CD14-positive monocyte (primary cell): ENCODE measurements at places on chromosomes 4 and X.

DNA sequence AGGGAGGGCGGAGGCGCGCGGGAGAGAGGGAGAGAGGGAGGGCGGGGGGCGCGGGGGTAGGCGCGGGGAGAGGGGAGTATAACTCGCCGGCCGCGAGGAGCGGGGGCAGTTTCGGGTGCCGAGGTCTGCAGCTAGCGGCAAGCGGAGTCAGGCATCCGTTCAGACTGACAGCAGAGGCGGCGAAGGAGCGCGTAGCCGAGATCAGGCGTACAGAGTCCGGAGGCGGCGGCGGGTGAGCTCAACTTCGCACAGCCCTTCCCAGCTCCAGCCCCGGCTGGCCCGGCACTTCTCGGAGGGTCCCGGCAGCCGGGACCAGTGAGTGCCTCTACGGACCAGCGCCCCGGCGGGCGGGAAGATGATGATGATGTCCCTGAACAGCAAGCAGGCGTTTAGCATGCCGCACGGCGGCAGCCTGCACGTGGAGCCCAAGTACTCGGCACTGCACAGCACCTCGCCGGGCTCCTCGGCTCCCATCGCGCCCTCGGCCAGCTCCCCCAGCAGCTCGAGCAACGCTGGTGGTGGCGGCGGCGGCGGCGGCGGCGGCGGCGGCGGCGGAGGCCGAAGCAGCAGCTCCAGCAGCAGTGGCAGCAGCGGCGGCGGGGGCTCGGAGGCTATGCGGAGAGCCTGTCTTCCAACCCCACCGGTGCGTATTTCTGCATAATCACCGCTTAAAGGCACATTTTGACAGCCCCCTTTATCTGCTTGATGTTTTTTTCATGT lies at the start of gene POU4F2:
TSS of gene POU4F2 (plus strand) at position 108 of the 720 bp plus-strand sequence. CDS start at position 356, 248 bp downstream.
- no peak for DNase-seq

GRCh38 chr4:47718696-47719095 lies 119.2 kb downstream of the CORIN start:
- no peak for DNase-seq

DNA sequence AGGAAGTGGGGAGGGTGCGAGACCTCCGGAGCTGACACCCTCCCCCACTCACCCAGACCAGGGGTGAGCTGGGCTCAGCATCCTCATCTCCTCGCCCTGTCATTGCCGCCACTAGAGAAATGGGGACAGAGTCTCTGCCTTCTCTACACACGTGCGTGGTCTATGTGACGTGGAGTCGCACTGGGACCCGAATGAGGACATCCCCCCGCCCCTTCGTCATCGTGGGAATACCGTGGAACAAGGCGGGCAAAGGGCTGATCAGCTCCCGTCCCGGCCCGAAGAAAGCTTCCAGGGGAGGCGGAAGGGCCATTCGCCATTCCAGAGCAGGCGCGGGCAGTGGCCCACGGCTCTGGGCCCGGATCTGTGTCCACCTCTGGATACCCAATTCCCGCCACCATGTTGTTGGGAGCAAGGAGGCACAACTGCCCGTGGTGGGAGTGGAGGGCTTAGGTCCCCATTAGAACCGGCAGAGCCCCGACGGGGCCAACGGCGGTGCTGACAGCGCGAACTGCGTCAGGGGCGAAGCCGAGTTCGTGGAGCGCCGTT lies 12.0 kb downstream of the HMX1 start:
- DNase-seq = no peak

DNA sequence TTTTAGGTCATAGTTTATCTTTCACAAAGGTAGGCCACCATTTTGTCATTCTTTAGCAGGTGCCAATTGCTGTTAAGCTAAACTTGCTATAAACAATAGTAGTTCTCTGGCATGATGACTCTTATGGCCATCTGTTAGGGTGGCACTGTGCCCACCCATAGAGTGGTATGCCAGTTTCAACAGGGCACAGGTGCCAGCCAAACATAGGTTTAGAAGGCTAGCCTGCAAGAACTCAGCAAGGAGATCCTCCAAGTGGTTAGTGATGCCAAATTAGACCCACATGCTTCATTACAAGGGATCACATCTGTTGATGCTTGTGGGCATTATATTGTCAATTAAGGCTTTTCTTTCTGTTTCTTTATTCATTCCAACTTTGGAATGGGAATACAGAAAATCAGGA lies 204.5 kb downstream of the FMR1NB start:
- no peak for DNase-seq

DNA sequence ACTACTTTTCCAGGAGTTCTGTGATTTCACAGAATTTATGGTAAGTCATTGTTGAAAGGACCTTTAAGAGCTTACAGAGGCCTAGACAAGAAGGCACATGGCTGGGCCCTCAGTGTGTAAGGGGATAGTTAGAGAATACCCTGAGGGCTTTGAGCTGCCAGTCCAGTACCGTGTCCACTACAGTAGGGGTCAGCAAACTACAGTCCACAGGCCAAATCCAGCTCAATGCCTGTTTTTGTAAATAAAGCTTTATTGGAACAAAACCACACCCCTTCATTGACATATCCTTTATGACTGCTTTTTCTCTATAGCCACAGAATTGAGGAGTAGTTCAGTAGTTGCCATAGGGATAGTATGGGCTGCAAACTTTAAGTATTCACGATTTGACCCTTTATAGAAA lies 176.2 kb downstream of the MID1 start:
- no peak for DNase-seq

- DNase-seq = no peak
These were observed 63.5 kb downstream of the ANAPC4 start for GRCh38 chr4:25440478-25441030.

DNA sequence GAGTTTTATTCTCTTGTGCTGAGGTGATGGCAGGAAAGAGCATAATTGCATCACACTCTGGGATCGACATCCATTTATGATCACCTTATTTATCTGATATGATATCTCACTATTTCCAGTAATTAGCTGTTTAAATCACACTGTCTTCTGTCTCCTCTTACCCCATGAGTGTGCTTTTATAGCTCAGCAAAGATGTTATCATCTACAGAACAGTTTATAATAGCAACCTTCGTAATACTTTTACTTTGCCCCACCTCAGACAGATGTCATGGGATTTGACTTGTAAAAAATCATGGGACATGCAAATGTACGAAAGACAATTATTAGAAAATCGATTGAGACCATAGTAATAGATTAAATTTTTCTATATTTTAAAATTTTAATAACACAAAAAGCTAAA lies 1122.3 kb upstream of the PCDH10 start:
- DNase-seq = no peak

DNA sequence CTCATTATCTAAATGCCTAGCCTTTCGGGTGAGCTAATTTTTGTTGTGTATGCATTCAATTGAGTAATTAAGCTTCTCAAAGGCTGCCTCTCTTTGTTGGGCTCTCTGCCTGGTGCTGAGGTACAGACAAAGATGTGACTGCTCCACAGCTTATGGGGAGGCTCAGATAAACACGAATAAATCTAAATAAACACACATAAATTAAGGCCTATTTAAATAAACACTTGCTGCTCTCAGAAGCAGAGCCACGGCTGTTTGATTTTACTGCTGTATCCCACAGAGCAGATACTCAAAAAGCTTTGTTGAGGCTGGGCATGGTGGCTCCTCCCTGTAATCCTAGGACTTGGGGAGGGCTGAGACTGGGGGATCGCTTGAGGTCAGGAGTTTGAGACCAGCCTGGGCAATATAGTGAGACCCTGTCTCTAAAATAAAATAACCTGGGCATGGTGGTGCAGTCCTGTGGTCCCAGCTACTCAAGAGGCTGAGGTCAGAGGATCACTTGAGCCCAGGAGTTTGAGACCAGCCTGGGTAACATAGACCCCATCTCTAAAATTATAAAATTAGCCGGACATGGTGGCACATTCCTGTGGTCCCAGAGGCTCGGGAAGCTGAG lies 8.4 kb upstream of the CD99 start:
- no peak for DNase-seq

GRCh38 chr4:67721770-67722597 lies 21.0 kb upstream of the UBA6 start:
- DNase-seq = no peak

- no peak for DNase-seq
These were observed 66.6 kb upstream of the HS3ST1 start for GRCh38 chr4:11495291-11495690.

DNA sequence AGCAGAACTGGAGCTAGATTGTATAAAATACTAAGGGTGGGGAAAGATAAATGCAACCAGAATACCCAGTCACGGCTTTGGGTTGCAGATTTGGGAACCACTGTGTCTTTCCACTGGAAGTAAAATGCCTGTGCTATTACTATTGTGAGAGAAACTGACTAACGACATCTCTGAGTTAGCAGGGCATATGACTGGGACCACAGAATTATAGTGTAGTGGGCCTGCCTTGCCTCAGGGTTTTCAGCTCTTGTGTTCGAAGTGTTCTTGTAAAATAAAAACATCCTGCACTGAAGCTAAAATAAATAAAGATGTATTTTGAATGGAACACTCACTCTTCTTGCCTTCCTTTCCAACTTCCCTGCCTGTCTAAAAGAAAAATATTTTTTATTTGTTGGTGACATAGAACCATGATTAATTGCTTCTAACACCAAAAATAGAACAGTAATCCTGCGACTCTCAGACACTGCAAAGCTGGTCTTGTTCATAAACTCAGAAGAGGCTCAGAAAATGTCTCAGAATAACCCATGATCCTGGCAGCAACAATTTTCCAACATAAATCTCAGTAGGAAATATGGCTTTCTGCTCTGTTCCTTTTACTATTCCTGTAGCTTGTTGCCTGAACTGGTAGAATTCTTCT lies 104.2 kb downstream of the FAM47B start:
- DNase-seq = no peak

DNA sequence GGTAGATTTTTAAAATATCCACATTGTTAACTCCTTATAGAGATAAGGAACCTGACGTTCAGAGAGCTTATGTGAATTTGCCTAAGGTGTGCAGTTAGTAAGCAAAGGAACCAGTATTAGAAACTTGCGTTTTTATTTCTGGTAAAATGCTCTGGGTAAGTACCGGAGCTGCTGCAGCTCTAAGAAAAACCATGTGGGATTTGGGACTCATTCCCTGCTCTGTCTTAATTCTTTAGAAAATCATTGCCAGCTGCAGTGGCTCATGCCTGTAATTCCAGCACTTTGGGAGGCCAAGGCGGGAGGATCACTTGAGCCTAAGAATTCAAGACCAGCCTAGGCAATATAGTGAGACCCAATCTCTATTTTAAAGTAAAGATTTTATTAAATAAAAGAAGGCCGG lies 5.8 kb downstream of the CCKAR start:
- DNase-seq = no peak

GRCh38 chrX:41421071-41421729 lies 25.9 kb upstream of the NYX start:
- DNase-seq = no peak

- DNase-seq = no peak
These were observed 95.0 kb downstream of the CAMK2D start for GRCh38 chr4:113666386-113667114.

DNA sequence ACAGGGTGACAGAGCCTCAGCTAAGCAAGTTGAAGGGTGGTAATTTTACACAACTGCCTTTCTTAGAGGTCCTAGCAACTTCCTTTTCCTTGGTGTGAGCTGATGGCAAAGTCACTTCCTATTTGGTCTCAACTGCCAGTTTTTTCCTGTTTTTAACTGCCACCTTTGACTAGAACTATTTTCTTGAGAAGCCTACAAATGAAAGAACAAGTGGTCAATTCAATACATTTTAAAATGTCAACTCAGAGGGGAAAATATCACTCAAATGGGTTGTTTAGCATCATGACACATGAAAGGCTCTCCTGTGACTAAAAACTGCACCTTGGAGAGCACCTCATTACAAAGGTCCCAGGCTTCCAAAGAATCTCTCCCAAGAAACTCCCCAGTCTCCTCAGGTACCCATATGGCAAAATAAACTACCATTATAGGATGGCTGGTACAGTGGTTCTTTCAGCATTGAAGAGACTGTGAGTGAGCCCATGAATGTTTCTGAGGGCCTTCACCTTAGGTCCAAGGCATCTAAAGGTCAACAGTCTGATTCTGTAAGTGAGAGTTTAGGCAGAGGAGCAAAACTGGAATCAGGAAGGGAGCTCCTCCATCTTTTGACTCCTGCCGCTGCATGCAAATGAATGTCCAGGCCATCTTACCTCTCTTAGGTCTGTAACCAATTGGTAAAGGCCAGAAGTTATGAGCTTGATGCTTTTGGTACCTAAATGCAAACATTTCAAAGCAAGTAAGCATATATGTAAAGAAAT lies 5.5 kb upstream of the STK26 start:
- DNase-seq = peak; percentile 63

- no peak for DNase-seq
These were observed 163.5 kb upstream of the EMCN start for GRCh38 chr4:100681289-100681688.

DNA sequence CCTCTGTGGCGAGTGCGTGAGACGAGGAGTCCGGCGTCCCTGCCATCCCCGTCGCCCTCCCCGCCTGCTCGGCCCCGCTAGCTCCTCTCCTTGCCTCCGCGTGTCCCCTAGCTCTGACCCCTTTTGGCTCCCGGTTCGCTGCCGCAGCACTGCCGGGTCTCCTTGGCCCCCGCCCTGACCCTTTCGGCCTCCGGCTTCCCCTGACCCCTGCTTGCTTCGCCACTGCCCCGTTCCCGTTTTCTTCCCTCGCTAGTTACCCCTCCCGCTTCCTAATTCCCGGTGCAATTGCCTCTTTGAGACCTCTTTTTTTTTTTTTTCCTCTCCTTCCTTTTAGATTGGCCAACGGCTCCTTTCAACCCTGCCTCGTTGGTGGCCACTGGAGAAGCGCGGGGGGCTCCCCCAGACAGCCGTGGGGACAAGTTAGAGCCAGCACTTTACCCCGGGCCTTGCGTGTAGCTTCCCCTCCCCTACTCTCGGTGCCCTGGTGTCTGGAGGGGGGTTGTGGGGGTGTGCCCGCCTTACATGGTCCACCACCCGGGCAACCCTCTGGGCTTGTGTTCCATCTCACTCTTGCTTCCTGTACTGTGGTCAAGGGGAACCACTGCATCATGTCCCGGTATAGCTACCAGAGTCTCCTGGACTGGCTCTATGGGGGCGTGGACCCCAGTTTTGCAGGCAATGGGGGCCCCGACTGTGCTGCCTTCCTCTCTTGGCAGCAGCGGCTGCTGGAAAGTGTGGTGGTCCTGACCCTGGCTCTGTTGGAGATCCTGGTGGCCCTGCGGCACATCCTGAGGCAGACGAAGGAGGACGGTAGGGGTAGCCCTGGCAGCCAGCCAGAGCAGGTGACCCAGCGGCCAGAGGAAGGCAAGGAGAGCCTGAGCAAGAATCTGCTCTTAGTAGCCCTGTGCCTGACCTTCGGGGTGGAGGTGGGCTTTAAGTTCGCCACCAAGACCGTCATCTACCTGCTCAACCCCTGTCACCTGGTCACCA lies 548 bp downstream of the TMEM164 start:
- no peak for DNase-seq

GRCh38 chrX:38965888-38966287 lies 164.6 kb downstream of the MID1IP1 start:
- no peak for DNase-seq
